ENCODE measurements at places on chromosomes 4 and X.
A peak's percentile ranks its signal among the peaks of the same experiment; 100 is the strongest.

- no peak for DNase-seq
Observed at GRCh38 chrX:21847342-21847741, 7.9 kb downstream of the MBTPS2 start.

DNA sequence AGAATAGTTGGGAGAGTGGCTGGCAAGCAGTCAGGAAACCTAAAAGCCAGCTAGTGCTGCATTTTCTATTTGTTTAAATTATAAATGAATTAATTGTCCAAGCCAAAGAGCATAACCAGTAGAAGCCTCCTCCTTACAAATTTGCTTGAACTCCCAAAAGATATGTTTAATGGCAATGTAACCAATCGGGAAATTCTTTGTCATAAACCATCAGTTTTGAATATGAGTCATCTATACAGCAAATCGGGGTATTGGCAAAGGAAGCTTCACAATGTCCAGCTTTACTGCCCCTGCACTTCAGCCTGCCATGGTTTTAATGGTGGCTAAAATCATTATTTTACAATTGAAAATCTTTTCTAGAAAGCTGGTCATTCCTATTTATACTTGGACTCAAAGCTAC is 216.6 kb downstream of the SHROOM3 start:
- DNase-seq, result no peak

GRCh38 chr4:156575430-156576073 is 396.0 kb downstream of the PDGFC start:
- no peak for DNase-seq

DNA sequence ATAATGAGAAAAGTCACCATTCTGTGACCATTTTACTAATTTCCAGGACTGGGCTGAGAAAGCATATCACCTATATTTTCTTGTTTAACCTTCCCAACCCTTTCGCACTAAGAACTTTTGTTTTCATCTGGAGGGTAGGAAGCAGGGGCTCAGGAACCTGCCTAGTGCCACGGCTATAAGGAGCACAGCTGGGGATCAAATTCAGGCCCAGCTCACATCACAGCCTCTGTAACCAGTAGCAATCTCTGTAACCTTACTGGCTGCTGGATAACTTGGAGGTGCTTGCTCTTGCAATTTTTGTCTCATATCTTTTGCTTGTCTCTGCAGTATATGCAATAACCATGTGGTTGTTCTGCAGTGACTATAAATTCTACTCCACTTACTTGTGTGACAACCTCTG is 76.7 kb upstream of the PLAC1 start:
- DNase-seq, result no peak

DNA sequence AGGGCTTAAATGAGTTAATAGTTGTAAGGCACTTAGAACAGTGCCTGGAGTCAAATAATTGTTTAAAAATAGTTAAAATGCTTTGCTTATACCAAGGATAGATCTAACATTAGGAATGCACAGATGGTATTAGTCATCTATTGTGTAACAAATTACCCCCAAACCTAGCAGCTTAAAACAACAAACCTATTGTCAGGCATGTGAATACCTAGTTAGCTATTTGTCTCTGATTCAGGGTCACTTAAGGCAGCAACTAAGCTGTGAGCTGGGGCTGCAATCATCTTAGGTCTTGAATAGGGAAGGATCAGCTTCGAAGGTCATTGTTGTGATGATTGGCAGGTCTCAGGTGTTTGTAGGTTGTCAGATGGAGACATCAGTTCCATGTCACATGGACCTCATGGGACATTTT is 42.4 kb upstream of the AGA start:
- no peak for DNase-seq

- no peak for DNase-seq
Observed at GRCh38 chrX:16977771-16978170, 31.3 kb downstream of the REPS2 start.

DNA sequence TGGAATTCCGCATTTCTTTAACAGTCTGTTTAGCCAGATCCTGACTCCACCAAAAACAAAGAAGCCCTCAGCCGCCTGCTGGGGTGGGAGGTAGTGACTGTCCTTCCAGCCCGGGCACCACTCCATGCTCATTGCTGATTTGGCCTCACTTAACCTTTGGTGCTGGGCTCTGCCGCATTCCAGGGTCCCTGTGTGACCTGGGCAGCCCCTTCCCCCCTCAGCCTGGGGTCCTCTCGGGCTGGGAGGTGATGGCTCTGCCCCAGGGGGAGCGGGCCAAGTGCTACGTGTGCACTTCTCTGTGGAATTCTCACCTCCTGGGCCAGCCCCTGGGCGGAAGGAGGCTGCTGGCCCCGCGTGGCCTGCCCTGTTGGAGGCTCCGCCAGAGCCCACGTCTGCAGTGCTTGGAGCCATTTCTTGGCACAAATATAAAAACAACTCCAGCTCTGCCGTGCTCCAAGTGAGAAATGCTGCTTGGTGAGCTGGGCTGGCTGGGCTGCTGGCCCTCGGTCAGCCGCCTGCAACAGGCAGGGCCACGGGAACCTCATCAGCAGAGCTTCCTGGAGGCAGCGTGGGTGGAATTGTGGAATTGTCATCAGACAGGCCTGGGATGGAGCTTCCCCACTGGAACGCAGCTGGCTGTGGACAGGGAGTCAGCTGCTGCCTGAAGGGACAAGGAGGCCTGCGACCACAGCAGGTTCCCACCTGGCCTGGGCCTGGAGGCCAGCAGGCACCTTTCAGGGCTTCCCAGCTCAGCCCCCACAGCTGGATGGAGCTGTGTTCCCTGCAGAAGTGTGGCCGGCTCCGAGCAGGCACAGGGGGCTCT is 66.0 kb downstream of the TRMT44 start:
- no peak for DNase-seq

GRCh38 chr4:80540785-80541469 is 205.4 kb downstream of the CFAP299 start:
- peak; percentile 10 for DNase-seq

DNA sequence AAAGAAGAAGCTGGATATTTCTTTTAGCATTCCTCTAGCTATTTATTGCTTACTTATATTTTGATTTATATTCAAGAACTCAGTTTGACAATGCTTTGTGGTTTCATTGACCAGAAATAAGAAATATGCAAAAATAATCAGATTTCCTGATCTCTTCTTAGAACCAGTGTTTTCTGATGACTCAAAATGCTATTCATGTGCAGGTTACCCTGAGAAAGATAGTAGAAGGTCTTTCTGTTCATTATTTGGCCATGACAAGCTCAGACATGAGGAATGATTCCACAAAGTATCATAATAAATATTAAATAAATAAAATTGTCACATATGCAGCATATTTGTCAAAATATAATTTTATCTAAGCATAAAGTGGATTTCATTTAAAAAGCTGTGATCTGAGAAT is 24.1 kb downstream of the ADH7 start:
- DNase-seq, result no peak

DNA sequence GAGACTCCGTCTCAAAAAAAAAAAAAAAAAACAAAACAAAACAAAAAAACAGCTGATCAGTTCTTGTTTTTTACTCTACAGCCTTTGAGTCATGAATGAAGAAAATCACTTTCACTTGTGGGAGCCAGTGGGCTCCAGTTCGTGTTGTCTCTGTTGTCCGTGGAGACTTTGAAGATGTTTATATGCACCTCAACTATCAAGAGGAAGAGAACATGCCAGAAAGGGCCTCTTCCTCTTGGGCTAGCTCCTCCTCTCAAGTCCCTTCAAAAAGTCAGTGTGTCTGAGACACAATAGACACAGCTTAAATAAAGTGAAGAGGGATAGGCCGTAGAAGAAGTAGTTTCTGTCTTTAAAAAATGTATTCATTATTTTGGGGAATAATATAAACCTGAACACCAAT is 182.7 kb downstream of the KDR start:
- DNase-seq, result no peak

- DNase-seq, result peak; percentile 31
Observed at GRCh38 chr4:143375326-143376073, 38.8 kb downstream of the GAB1 start.

All from germinal center (tissue), 1 donor.